Thyroid gland (tissue), 4 donors: ENCODE measurements at places on chromosomes 5 and 9. TPM values are rescaled to one million over a fixed set of nuclear protein-coding genes. Genes with fewer than 3 reads are reported as not detected.

DNA sequence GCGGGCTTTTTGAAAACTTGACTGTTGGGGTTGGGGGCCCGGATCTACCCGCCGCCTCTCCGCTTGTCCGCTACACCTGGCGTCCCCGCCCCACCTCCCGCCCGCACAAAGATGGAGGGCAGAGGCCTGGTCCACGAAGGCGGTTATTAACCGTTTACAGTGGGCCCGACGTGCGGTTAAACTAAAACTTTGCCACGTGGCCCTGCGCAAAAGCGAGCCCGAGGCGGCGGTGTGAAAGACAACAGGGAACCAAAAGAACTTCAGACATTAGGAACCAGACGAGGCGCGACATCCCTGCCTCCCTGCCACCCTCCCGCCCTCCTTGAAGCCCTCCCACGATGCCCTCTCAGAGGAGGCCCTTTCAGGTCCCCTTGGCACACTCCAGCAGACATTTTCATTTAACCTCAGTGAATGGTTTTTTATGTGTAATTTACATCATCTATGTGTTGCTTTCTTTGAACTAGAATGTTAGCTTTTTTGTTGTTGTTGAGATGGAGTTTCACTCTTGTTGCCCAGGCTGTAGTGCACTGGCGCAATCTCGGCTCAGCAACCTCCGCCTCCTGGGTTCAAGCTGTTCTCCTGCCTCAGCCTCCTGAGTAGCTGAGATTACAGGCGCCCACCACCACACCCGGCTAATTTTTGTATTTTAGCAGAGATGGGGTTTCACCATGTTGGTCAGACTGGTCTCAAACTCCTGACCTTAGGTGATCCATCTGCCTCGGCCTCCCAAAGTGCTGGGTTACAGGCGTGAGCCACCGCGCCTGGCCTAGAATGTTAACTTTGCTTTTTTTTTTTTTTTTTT, 999 bp upstream of the HNRNPA0 start:
- H3K36me3 ChIP-seq: no peaks in the 10 kb centered on the region
- H3K4me3 ChIP-seq: peak overlapping the region; percentile 39
- H3K27ac ChIP-seq: peak overlapping the region; percentile 100
- no peak for DNase-seq
- peaks cover 5% of the 10 kb centered on the region for H3K4me1 ChIP-seq
- H3K27me3 ChIP-seq: no peaks in the 10 kb centered on the region

GRCh38 chr9:16043756-16044578, 491.1 kb downstream of the CCDC171 start:
- no peaks in the 10 kb centered on the region for H3K36me3 ChIP-seq
- no peak overlapping the region for H3K4me3 ChIP-seq

GRCh38 chr9:137720571-137721110, 101.8 kb downstream of the EHMT1 start:
- peaks cover 16% of the 10 kb centered on the region for H3K36me3 ChIP-seq
- peaks cover 11% of the 10 kb centered on the region for H3K4me1 ChIP-seq
- no peak overlapping the region for H3K4me3 ChIP-seq
- H3K27ac ChIP-seq: no peak overlapping the region
- no peak for DNase-seq

GRCh38 chr5:180099733-180100611, 28.4 kb upstream of the RNF130 start:
- H3K36me3 ChIP-seq: no peaks in the 10 kb centered on the region
- H3K27ac ChIP-seq: no peak overlapping the region
- H3K4me3 ChIP-seq: no peak overlapping the region
- H3K27me3 ChIP-seq: no peaks in the 10 kb centered on the region

- DNase-seq: no peak
- no peak overlapping the region for H3K4me3 ChIP-seq
- no peak overlapping the region for H3K27ac ChIP-seq
Observed at GRCh38 chr5:57243286-57244137, 69.7 kb downstream of the GPBP1 start.

DNA sequence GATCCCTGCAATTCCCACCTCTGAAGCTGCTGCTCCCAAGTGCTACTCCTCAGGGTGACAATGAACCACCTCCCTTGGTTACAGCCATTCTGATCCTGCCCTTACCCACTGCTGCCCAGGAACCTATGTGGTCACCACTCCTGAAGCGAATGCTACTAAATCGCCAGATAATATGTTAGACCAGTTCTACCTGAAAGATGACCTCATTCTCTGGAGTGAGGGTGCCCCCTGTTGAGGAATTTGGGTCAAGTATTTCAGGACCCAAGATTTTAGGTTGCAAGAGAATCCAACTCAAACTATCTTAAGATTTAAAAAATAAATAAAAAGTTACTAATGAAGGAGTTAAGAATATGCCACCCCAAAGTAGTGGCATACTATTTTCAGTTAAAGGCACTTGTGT, 5.8 kb upstream of the SNAPC3 start:
- no peak overlapping the region for H3K4me3 ChIP-seq
- H3K4me1 ChIP-seq: no peaks in the 10 kb centered on the region
- H3K36me3 ChIP-seq: no peaks in the 10 kb centered on the region
- no peaks in the 10 kb centered on the region for H3K27me3 ChIP-seq
- DNase-seq: peak; percentile 51
- no peak overlapping the region for H3K27ac ChIP-seq

DNA sequence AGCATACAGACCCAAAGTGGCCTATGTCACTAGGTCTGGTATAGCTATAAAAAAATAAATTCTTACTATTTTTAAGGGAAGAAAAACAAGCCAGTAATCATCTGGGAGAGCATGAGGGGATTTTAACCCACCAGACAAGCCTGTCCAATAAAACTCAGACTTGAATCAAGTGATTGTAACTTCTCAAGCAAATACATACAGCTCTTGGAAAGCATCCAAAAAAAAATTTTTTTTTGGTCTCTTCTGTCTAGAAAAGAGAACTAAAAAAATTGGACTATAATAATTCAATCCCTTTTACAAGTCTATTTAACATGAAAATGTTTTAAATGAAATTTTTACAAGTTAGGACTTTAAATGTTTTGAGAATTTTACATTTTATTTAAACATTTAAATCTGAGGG, 61.7 kb downstream of the FBXL17 start:
- no peaks in the 10 kb centered on the region for H3K27me3 ChIP-seq
- H3K4me3 ChIP-seq: no peak overlapping the region
- no peaks in the 10 kb centered on the region for H3K36me3 ChIP-seq
- no peak for DNase-seq
- no peaks in the 10 kb centered on the region for H3K4me1 ChIP-seq
- no peak overlapping the region for H3K27ac ChIP-seq

- DNase-seq: no peak
- H3K4me1 ChIP-seq: peaks cover 8% of the 10 kb centered on the region
- no peak overlapping the region for H3K4me3 ChIP-seq
- H3K36me3 ChIP-seq: no peaks in the 10 kb centered on the region
- H3K27me3 ChIP-seq: no peaks in the 10 kb centered on the region
- no peak overlapping the region for H3K27ac ChIP-seq
Observed at GRCh38 chr5:958701-959571, 49.7 kb upstream of the NKD2 start.

DNA sequence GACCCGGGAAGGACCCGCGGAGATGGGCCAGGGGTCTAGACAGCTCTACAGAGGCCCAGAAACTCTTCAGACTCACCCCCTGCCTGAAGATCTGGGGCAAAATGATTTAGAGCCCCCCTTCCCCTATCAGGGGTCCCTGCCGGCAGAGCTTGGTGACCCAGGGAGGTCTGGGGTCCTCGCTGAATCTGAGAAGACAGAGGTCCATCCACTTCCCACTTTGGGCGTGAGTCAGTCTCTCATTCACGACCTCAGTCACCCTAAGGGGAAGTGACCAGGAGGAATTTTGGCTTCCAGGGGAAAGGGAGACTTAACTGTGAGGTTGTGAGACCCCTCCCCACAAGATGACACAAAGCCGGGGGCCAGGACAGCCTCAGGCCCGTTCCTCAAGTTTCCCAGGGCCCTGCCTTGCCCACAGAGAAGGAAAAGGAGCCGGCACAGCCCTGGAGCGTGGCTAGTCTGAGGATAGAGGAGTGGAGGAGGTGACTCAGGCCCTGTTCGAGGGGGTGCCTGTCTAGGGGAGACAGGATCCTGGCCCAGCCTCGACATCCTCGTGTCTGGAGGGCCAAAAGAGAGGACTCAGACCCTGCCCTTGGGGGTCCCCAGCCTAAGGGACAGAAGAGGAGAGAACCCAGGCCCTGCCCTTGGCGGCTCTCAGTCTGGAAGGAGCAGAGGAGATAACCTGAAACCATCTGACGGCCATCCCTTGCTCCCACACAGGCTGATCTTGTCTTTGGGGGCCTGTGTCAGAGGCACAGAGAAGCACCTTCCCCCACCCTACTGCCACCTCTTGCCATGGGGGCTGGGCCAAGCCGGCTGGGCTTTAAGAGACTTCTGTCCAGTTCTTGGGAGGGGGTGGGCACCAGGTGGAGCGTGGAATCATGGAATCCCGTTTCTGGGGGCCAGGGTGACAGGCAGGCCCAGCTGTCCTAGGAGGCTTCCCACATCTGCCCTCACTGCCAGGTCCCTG, 889 bp downstream of the PDLIM4 start:
- no peaks in the 10 kb centered on the region for H3K27me3 ChIP-seq
- no peak overlapping the region for H3K4me3 ChIP-seq
- no peaks in the 10 kb centered on the region for H3K36me3 ChIP-seq
- no peak for DNase-seq

DNA sequence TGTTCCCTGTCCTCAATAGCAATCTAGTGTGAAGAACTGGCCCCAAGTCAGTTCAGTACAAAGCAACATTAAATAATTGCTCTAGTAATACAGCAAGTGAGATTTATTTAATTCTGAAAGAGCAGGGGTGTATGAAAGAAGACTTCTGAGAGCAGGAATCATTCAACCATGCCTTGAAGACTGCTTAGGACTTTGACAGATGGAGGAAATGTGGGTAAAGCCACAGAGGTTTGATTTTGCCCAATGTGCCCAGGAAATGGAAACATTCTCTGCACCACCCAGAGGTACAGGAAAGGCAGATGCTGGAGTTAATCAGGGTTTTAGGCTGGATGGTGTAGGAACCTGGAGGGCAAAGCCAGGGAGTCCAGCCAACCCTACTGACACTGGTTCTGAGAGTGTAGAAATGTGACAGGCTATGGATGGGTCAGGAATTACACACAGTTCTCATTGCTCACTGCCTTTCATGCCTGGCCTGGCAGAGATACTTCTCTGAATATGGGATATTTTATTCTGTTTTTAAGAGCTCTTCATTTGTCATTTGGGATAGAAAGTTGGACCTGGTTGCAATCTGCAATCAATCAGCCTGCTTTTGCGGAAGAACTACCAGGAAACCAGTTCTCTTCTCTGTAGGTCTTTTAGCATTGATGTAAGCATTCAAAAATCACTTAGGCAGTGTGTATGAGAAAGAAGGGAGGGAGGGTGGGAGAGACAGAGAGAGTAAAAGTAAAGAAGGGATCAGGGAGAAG, 88.3 kb downstream of the BRINP1 start:
- H3K27me3 ChIP-seq: no peaks in the 10 kb centered on the region
- no peaks in the 10 kb centered on the region for H3K36me3 ChIP-seq

DNA sequence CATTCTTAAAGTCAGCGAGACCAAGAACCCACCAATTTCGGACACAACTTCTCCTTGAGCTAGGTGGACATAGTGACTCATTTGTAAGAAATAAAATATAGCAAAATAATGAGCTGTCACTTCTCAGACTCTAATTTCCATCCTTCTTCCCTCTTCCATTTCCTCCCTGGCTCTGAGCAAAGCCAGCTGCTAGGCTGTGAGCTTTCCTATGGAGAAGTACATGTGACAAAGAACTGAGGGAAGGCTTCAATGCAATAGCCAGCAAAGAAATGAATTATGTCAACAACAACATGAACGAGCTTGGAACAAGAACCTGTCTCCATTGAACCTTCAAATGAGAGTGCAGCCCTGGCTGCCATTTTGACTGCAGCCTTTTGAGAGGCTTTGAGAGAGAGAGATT, 25.9 kb upstream of the SELENOP start:
- H3K4me3 ChIP-seq: no peak overlapping the region
- H3K27me3 ChIP-seq: no peaks in the 10 kb centered on the region
- H3K4me1 ChIP-seq: peaks cover 9% of the 10 kb centered on the region
- DNase-seq: no peak

GRCh38 chr5:3300726-3301125, 294.9 kb upstream of the IRX1 start:
- H3K4me1 ChIP-seq: no peaks in the 10 kb centered on the region
- no peaks in the 10 kb centered on the region for H3K36me3 ChIP-seq
- no peaks in the 10 kb centered on the region for H3K27me3 ChIP-seq
- H3K27ac ChIP-seq: no peak overlapping the region
- H3K4me3 ChIP-seq: no peak overlapping the region
- no peak for DNase-seq

DNA sequence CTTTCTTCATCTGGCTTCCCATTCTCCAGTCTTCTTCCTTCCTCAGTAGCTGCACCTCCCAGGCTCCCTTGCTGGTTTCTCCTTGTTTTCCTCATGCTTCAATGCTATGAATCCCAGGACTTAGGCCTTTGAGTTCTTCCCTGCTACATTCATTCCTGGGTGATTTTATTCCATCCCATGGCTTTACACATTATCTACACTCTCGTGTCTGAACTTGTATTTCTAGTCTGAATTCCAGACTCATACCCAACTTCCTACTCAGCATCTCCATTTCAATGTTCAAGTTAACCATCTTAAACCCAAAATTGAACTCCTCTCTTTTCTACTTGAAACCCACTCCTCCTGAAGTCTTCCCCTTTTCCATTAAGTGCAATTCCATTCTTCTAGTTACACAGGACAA, 20.0 kb downstream of the SLC24A2 start:
- no peaks in the 10 kb centered on the region for H3K4me1 ChIP-seq
- H3K36me3 ChIP-seq: no peaks in the 10 kb centered on the region
- H3K27ac ChIP-seq: no peak overlapping the region
- H3K27me3 ChIP-seq: no peaks in the 10 kb centered on the region
- DNase-seq: no peak

GRCh38 chr9:97412626-97413385, 910 bp downstream of the TDRD7 start:
- no peaks in the 10 kb centered on the region for H3K36me3 ChIP-seq
- H3K4me1 ChIP-seq: peaks cover 8% of the 10 kb centered on the region
- H3K27me3 ChIP-seq: no peaks in the 10 kb centered on the region
- peak overlapping the region; percentile 87 for H3K4me3 ChIP-seq
- DNase-seq: no peak

- peaks cover 21% of the 10 kb centered on the region for H3K4me1 ChIP-seq
- H3K27ac ChIP-seq: no peak overlapping the region
- H3K4me3 ChIP-seq: no peak overlapping the region
- H3K36me3 ChIP-seq: no peaks in the 10 kb centered on the region
- H3K27me3 ChIP-seq: no peaks in the 10 kb centered on the region
- no peak for DNase-seq
Observed at GRCh38 chr9:130290291-130291181, 25.0 kb downstream of the HMCN2 start.

GRCh38 chr5:6446042-6446441, 2.6 kb upstream of the UBE2QL1 start:
- no peak for DNase-seq
- H3K36me3 ChIP-seq: no peaks in the 10 kb centered on the region
- H3K4me1 ChIP-seq: no peaks in the 10 kb centered on the region
- no peaks in the 10 kb centered on the region for H3K27me3 ChIP-seq

The HRCT1 gene
- total RNA-seq: 0.81 TPM

The GFPT2 gene
- 13.1 TPM for total RNA-seq

The FAM169A gene
- total RNA-seq: 45.0 TPM

The ZDHHC11B gene
- 6.8 TPM for total RNA-seq

The SEMA5A gene
- total RNA-seq: 8.4 TPM

The FGF1 gene
- total RNA-seq: 1.0 TPM

The DNAI1 gene
- 0.81 TPM for total RNA-seq

The PCDHGB7 gene
- 10.2 TPM for total RNA-seq

The MARCOL gene
- total RNA-seq: not detected

The THBS4 gene
- total RNA-seq: 2.4 TPM
